ENCODE measurements at places on chromosomes 7 and 10.

DNA sequence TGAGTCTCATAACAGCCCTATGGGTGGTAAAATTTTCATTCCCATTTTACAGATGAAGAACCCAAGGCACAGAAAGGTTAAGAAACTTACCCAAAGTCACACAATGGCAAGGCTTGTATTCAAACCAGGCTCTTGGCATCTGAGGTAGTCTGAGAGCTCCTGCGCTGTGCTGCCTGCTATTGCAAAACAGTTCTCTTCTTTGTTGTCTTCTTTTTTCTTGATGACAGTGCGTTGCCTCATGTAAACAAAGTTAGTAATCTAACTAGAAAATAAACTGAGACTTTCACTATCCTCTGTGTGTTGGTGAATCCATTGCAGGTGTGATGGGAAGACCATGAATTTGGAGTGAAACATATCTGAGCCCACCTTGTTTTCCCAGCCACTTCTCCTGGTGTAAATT lies 240.8 kb downstream of the PTEN start:
- no peak for DNase-seq

DNA sequence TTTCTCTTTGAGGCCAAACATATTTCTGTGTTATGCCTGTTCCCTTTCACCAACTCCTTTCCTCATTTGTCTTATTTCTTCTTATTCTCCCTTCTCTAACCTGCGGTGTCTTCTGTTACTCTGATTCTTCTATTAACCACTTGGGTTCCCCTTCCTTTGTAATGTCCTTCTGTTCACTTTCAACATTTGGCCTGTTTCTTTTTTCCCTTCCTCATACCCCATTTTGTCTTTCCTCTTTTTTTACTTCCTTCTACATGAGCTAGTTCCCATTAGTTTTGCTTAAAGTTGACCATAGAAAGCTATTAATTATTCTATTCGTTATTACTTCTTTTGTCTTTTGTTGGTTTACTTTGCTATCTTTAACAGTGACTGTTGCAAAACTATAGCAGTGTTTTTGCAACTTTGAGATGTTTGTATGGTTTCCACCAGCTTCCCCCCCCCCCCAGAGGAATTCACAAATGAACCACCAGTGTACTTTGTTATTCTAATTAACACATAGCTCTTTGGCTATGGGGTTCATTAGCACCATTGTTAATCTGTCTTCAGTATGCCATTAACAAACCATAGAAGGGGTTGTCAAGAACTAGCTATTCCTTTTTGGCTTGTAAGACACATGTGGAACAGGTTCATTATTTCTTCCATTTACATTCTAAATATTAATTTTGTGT lies 2.9 kb downstream of the LRGUK start:
- DNase-seq: no peak

- DNase-seq: no peak
These were observed 728.3 kb upstream of the PHF14 start for GRCh38 chr7:10245406-10245805.

- DNase-seq: no peak
These were observed 135.8 kb upstream of the UNC5B start for GRCh38 chr10:71076473-71077142.

- DNase-seq: no peak
These were observed 29.8 kb downstream of the COL28A1 start for GRCh38 chr7:7505915-7506314.

GRCh38 chr10:78957471-78958039 lies 111.2 kb upstream of the ZMIZ1 start:
- no peak for DNase-seq

GRCh38 chr7:127437837-127438236 lies 45.3 kb upstream of the ZNF800 start:
- no peak for DNase-seq

DNA sequence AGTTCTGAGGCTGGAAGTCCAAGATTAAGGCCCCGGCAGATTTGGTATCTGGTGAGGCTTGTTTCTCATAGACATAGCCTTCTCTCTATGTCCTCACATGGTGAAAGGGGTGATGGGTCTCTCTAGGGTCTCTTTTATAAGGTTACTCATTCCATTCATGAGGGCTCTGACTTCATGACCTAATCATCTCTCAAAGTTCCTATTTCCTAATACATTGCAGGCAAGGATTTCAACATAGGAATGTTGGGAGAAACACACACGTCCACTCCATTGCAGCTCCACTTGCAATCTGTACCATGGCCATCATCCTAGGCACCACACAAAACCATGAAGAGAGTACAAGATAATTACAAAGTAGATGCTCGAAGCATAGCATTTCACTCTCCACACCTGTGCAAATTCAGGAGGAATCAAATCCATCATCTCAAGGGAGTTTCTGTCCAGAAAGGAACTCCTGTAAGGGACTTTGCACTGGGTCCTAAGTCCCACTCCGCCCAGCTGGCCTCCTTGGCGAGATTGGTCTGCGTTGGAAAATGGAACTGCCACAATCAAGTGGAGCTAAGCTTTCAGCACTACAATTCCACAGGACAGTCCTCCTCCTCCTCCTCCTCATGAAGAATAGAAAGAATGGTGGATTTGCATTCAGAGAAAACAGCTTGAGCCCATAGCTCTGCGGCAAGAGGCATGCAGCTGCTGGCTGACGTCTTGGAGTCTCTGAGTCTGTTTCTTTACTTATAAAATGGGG lies 8.8 kb downstream of the DDC start:
- DNase-seq: no peak

- no peak for DNase-seq
These were observed 68.5 kb downstream of the HK1 start for GRCh38 chr10:69346776-69347175.

GRCh38 chr7:2926896-2927405 lies 82.8 kb upstream of the GNA12 start:
- DNase-seq: no peak

- no peak for DNase-seq
These were observed 48.0 kb downstream of the CAMK1D start for GRCh38 chr10:12397147-12397896.

GRCh38 chr10:53003094-53003493 lies 230.5 kb upstream of the MBL2 start:
- no peak for DNase-seq

DNA sequence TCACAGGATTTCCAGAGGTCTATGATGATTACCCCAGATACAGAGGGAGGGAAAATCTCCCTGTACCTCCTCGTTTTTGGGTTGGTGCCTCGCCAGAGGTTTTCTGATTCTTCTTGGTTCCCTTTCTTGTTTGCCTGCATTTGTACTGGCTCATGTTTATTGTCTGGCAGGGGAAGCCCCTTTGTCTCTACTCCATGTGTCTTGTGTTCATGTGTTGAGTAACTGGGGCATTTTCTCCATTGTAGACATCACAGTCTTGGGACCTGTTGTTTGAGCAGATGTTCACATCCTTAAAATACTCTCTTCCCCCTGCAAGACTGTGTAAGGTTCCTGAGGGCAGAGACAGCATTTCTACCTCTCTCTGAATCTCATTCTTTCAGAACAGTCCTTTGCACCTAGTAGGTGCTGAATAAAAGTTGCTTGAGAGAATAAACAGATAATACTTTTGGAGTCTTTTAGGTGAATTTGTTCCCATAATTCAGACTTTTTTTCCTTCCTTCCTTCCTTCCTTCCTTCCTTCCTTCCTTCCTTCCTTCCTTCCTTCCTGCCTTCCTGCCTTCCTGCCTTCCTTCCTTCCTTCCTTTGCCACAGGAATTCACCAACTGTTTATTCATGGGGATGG lies 25.1 kb downstream of the CDK14 start:
- DNase-seq: no peak

GRCh38 chr7:51234609-51235308 lies 81.8 kb downstream of the COBL start:
- DNase-seq: no peak

GRCh38 chr10:112696592-112696991 lies 249.6 kb downstream of the VTI1A start:
- DNase-seq: no peak

- DNase-seq: no peak
These were observed 503.6 kb upstream of the MGMT start for GRCh38 chr10:128963211-128964099.

DNA sequence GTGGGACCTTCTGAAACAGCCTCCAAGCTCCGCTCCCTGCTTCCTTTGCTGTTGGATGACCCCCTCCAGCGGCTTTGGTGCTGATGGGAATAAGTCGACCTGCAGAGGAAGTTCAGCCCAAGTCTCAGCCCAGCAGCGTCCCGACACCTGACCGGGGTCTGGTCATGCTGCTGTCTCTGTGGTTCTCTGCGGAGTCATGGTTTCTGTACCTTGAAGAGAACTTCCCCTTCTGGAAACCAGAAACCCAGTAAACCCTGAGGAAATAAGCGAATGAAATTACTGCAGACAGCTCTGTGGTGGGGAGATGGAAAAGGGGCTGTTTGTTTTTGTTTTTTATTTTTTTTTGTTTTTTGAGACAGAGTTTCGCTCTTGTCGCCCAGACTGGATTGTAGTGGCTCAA lies 18.3 kb upstream of the ZNF12 start:
- no peak for DNase-seq

- DNase-seq: peak; percentile 53
These were observed 39.6 kb upstream of the HSPB1 start for GRCh38 chr7:76262683-76263402.

DNA sequence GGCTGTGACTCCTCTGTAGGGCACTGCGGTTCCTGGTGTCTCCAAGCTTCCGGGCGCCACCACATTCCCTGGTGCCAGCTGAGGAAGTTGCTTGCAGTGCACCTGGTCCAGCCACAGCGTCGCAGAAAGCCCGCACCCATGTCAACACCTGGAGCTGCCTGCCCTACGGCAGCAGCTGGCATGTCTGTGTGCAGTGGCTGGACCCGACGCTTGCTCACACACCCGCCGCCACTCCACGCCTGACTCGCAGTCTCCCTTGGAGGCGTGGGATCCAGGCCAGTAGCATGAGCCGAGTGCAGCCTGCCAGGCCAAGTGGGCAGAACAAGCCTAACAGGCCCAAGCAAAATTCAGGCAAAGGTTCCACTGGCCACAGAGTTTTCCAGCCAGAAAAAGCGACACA lies 118.1 kb upstream of the PHF14 start:
- DNase-seq: no peak

DNA sequence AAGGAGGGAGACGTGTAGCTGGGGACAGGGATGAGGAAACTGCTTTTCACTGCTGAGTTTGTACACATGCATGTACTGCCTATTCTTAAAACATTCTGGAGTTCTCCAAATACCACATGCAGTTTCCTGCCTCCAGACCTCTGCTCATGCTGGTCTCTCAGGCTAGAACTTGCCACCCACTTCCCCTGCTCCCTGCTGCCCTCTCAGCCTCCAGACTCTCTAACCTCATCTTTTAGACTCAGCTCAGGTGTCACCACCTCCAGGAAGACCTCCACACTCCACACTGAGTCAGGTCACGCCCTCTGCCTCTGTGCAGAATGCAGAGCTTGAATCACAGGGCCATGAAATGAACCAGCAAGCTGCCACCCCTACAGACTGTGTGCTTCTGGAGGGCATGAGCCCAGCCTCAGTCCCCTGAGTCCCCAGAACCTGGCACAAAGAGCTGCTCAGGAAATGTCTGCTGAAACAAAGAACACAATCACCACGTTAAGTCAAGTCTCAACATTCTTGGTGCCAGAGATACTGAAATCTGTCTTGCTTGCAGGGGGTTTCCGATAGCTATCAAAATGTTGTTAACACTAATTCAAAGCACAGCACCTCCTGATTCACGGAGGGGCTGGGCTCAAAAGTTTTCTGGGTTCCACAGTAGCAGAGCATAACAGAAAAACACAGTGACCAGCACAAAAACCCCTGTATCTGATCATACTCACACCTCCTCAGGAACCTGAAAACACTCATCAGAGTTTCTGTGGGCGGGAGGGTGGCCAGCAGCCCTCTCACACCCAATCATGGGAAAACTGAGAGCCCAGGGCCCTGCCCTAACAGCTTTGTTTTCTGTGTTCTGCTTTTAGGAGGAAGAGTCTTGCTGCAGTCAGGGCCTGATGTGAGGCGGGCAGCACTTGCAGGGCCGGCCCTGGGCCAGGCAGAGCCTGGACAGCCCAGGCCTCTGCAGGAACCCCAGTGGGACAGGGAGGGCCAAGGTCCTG lies 21.1 kb downstream of the FAM53B start:
- DNase-seq: no peak
